Activated CD4-positive, CD25-positive, alpha-beta regulatory T cell treated with anti-CD3 and anti-CD28 coated beads, Interleukin-2, amount 50 U/mL, for 24 hours (primary cell): ENCODE measurements at places on chromosomes 6 and 20.

- ATAC-seq = no peak
These were observed 22.8 kb upstream of the EPM2A start for GRCh38 chr6:145758113-145758512.

- ATAC-seq = no peak
These were observed 28.7 kb downstream of the PTPRK start for GRCh38 chr6:128491610-128492206.

DNA sequence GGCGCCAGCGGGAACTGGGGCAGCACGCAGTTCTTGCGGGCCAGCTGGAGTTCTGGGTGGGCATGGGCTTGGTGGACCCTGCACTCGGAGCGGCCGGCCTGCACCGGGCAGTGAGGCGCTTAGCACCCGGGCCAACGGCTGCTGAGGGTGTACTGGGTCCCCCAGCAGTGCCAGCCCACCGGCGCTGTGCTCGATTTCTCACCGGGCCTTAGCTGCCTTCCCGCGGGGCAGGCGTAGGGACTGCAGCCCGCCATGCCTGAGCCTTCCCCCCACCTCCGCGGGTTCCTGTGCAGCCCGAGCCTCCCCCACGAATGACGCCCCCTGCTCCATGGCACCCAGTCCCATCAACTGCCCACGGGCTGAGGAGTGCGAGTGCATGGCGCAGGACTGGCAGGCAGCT, 168.8 kb downstream of the CD24 start:
- no peak for ATAC-seq

DNA sequence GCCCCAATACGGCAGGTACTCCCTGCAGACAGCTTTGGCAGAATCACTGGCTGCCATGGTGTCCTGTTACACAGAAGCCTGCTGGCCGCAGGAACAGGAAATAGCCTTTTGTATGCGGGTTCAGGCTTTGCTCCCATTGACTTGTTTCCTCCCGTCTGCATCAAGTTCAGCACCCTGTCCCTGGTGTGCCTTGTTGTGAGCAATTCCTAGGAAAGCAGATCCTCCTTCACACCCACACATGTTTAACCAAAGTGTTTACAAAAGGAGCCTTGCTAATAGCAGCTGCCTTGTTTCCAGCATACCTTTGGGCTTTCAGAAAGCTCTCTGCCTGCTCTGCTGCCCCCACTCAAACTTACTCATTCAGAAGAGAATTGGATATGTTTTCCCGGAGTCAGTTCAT, 127.2 kb upstream of the SUPT3H start:
- no peak for ATAC-seq
